ENCODE measurements at places on chromosomes 6 and 20.

DNA sequence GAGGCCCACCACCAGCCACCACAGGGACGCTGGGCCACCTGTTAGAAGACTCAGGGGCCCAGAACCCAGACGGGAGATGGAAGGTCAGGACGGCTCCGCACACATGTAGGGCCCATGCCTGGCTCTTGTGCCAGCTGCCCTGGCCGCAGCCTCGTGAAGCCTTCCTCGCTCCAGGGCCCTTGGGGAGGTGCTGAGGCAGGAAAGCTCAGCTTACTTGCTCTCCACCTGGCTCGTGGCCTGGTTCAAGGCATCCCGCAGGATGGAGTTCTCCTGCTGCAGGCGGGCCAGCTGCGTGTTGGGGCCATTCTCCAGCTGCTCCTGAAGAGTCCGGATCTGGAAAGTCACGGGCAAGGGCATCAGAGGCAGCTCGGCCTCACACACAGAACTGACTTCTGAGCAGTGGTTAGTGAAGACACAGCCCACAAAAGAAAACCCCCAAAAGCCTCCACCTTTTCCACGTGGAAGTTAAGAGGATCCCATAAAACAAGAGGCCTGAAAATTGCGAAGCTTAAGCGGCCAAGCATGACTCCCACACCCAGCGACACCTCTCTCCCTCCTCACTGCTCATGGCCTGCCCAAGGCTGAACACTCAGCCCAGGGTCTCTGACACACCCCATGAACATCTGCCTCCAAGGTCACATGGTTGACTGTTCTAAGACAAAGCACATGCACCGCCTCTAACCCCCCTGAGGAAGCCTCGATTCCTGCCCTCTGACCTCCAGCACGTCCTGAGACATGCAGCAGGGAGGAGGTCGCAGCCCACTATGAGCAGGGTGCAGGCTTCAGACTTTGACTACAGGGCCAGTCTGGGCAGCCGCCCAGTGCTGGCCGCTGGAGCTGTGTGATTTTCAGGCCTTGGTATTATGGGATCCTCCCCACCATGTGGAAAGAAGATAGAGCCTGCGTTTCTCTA lies 46.5 kb downstream of the RRBP1 start:
- no peak for ATAC-seq

DNA sequence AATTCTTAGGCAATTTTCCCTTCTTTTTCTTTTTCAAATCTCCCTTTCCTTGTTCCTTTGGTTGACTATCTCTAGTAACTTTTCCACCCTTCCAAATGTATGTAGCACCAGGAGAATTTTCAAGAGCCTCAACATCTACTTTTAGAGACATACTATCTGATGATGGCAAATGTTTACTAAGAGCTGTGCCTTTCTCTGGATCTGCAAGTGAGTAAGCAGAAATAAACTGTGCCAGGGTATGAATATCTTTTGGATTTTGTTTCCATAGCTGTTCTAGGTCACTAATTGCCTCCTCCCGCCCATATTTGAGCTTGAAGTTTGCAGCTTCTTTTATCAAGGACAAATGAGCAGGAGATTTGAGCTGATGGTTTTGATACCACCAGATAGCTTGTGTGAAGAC lies 69.5 kb downstream of the GTF2H5 start:
- no peak for ATAC-seq

GRCh38 chr6:40774932-40775331 lies 187.8 kb upstream of the LRFN2 start:
- ATAC-seq: no peak

- no peak for ATAC-seq
Measured at GRCh38 chr6:159915397-159915796, 24.6 kb downstream of the MAS1 start.

DNA sequence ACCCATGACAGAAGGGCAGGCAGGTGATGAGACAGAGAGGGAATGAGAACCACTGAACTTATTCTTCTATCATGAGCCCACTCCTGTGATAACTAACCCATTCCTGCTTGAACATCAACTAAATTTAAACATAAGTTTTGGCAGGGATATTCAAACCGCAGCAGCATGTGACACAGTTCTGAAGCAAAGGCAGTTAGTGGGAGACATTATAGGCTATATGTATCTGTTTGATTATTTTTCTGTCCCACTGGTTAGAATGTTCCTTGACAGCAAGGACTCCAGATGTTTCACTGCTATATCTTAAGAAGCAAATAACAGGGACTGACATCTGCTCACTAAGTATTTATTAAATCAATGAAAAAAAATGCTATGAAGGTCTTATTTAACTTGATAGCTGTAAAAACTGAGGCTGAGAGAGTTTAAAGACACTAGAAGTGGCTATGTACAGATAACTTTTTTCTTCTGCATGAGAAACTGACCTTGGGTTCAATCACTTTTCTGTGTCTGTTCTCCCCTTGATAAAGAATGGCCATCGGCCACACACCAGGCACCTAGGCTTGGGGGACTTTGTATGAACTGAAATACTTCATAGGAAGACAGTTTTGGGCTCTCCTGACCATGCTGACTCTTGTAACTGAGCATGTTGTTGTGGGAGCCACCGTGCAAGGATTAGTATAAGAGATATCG lies 90.9 kb downstream of the CEP162 start:
- ATAC-seq: no peak

DNA sequence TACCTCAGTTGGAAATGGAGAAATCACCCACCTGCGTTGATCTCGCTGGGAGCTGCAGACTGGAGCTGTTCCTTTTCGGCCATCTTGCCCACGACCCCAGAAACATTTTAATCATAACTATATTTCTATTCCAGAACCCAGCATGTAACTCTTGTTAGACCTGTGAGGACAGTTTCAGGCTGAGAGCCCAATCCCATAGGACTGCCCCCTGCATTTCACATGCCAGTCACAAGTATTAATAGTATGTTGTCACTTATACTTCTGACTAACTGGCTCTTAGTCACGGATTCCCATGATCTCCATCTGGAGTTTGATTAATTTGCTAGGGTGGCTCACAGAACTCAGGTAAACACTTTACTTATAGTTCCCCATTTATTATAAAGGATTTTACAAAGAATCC lies 96.0 kb upstream of the PRND start:
- no peak for ATAC-seq

DNA sequence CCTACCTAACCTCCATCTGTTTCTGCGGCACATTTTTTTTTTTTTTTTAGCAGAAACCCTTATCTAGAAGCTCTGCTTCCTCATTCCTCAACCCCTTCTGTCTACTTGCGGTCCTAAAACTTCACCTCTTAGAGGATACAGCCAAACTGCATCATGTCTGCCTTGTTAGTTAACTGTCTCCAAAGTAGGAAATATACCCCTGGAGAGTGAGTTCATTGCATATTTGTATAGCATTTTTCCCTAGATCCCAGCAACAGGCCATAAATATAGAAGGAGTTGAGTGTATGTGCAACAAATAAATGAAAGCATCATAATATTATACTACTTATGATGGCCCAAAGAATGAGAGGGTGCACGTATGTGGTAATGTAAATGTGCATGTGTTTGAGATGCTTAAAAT lies 1288.6 kb upstream of the GJE1 start:
- no peak for ATAC-seq

- peak; percentile 74 for ATAC-seq
Measured at GRCh38 chr6:142878407-142878806, 66.6 kb downstream of the HIVEP2 start.

All from activated T-helper 17 cell treated with anti-CD3 and anti-CD28 coated beads, Interleukin-2, amount 50 U/mL, for 72 hours (primary cell).